ENCODE measurements at places on chromosomes 12 and 14. TPM values are rescaled to one million over a fixed set of nuclear protein-coding genes. Genes with fewer than 3 reads are reported as not detected.

- ATAC-seq = no peak
These were observed 243.2 kb downstream of the SPTSSA start for GRCh38 chr14:34218881-34219280.

GRCh38 chr14:24422261-24422660 is 7.2 kb downstream of the CBLN3 start:
- no peak for ATAC-seq

The CRIP1 gene
- 358 TPM for total RNA-seq

The TRIP11 gene
- total RNA-seq = 39.8 TPM

The KLHDC1 gene
- total RNA-seq = 0.97 TPM
